ENCODE measurements at places on chromosomes 4 and X. TPM values are rescaled to one million over a fixed set of nuclear protein-coding genes. Genes with fewer than 3 reads are reported as not detected.

DNA sequence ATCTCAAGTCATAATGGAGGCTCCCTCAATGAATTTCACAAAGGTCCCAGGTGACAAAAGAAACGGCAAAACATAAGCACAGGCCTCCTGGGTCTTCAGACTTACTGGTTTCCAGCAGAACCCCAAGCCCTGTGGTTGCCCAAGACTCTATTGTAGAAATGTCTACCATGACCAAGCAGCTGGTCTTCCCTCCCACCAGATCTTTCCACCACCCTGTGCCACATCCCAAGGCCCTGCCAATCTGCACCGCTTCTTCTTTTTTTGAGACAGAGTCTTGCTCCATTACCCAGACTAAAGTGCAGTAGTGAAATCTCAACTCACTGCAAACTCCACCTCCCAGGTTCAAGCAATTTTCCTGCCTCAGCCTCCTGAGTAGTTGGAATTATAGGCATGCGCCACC lies 23.2 kb upstream of the TXK start:
- no peaks in the 10 kb centered on the region for H3K4me1 ChIP-seq
- H3K4me3 ChIP-seq = no peak overlapping the region
- no peak overlapping the region for H3K27ac ChIP-seq
- H3K27me3 ChIP-seq = no peaks in the 10 kb centered on the region
- DNase-seq = no peak
- H3K36me3 ChIP-seq = no peaks in the 10 kb centered on the region

The SLC25A14 gene
- total RNA-seq = 11.1 TPM

DNA sequence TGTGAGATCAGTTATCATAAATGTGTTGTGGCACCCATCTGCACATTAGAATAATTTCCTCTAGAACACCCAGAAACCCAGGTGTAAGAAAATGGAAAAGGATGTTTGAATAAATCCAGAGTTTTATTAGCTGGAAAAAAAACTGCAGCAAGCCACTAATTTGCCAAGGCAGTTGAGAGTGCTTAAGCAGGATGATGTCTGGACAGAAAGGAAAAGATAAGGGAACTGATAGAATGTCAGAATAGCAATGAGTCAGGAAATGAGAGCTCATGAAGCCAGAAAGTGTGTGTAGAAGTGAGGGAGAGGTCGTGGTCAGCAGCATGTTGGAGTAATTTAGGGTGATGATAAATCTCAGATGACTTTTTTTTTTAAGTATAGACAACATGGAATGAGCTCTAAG lies 15.2 kb upstream of the NEUROG2 start:
- no peak overlapping the region for H3K27ac ChIP-seq
- peaks cover 6% of the 10 kb centered on the region for H3K27me3 ChIP-seq
- H3K4me3 ChIP-seq = no peak overlapping the region
- H3K4me1 ChIP-seq = no peaks in the 10 kb centered on the region
- no peaks in the 10 kb centered on the region for H3K36me3 ChIP-seq
- no peak for DNase-seq

DNA sequence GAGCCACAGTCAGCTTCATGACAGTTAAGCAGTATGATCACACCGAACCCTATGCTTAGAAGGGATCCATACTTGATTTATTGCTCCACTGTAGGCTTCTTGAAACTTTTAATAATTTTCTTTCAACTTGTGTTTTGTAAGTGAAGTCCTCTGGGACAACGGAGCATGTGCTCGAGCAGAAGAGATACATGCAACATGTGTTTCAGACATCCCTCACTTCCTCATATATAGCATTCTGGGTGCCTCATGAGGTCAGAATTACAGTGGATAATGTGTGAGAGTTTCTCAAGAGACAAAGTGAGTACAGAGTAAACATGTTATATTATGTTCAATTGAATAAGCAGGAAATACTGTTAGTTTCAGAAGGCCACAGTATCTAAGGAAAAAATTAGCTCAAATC lies 893.2 kb downstream of the FAT4 start:
- no peaks in the 10 kb centered on the region for H3K4me1 ChIP-seq
- DNase-seq = no peak
- H3K4me3 ChIP-seq = no peak overlapping the region
- no peaks in the 10 kb centered on the region for H3K36me3 ChIP-seq

DNA sequence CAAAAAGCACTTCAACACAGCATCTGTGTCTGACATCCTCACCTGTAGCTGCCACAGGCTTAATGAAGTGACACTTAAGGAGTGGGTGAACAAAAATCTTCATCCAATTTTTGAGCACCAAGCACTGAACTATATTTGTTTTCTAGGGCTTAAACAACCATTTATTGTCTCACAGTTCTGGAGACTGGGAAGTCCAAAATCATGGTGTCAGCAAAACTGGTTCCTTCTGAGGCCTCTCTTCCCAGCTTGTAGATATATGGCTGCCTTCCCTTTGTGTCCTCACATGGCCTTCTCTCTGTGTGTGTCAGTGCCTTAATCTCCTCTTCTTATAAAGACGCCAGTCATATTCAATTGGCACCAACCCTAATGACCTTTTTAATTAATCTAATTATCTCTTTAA lies 189.2 kb upstream of the CLNK start:
- no peak overlapping the region for H3K27ac ChIP-seq
- H3K27me3 ChIP-seq = no peaks in the 10 kb centered on the region
- no peak overlapping the region for H3K4me3 ChIP-seq
- no peak for DNase-seq
- H3K36me3 ChIP-seq = no peaks in the 10 kb centered on the region

DNA sequence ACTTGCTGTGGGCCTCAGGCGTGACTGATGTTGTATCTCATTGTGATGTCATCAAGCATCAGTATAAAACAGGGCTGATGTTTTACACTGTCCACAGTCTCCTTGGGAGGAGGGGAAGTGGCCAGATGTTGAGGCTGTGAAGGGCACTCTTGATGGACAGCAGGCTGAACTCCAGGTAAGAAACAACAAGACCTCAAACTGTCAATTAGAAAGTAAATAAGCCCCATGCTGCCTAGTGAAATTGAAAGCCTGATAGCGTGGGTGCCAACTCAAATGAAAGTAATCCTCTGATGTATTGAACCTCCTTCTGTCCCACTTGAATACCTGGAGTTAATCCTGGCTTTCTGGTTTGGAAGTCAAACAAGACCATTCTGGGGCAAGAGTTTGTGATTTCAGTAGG lies 19.7 kb downstream of the VSIG1 start:
- H3K27me3 ChIP-seq = no peaks in the 10 kb centered on the region
- no peaks in the 10 kb centered on the region for H3K4me1 ChIP-seq
- no peaks in the 10 kb centered on the region for H3K36me3 ChIP-seq
- no peak overlapping the region for H3K27ac ChIP-seq
- no peak overlapping the region for H3K4me3 ChIP-seq
- DNase-seq = no peak

GRCh38 chrX:134599184-134599914 lies 58.9 kb downstream of the PLAC1 start:
- H3K4me1 ChIP-seq = no peaks in the 10 kb centered on the region
- no peaks in the 10 kb centered on the region for H3K27me3 ChIP-seq
- no peak for DNase-seq
- H3K27ac ChIP-seq = no peak overlapping the region

DNA sequence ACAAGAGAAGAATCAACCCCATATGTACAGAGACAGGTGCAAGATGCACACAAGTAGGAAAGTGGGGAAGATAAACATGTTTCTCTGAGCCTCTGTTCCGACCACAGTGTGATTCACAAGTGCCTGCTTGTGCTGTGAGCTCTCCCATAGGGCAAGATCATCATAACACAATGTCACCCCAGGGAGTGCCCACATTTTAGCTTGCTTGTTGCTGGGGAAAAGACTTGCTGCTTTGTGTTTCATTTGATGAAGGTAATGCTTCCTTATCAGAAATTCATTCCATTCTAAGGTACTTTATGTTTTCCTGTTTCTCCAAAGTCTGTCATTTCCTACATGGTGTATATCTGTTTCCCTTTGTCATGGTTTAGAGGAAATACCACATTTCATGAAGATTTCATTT lies 304.5 kb upstream of the DIPK2B start:
- no peak for DNase-seq
- H3K36me3 ChIP-seq = no peaks in the 10 kb centered on the region
- no peaks in the 10 kb centered on the region for H3K27me3 ChIP-seq
- no peak overlapping the region for H3K4me3 ChIP-seq

GRCh38 chrX:106612393-106612763 lies 600 bp downstream of the RADX start:
- no peaks in the 10 kb centered on the region for H3K27me3 ChIP-seq
- H3K4me1 ChIP-seq = no peaks in the 10 kb centered on the region
- H3K4me3 ChIP-seq = peak overlapping the region; percentile 47
- no peaks in the 10 kb centered on the region for H3K36me3 ChIP-seq
- DNase-seq = no peak

The CXCL8 gene
- total RNA-seq = 25.6 TPM

The HTRA3 gene
- total RNA-seq = 43.7 TPM

The COL25A1 gene
- not detected for total RNA-seq

DNA sequence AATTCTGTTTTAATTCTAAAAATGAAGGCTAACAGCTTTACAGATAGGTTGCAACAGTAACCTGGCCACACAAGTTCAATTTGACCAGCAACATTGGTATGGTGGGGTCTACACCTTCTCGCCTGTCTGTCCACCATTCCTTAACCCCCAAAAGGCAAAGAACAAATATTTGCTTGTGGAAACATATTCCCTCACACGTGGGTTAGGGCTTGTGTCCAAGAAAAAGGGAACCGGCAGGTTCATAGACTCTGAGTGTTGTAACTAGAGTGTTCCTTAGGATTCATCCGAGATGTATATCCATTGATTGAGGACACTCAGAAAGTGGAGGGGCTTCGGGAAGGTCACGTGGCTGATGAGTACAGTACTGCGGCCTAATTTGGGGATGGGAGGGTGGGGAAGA lies 54.1 kb downstream of the C4orf51 start:
- H3K36me3 ChIP-seq = no peaks in the 10 kb centered on the region
- H3K27ac ChIP-seq = no peak overlapping the region
- H3K27me3 ChIP-seq = no peaks in the 10 kb centered on the region
- H3K4me3 ChIP-seq = peak overlapping the region; percentile 9
